ENCODE measurements at places on chromosomes 13 and 19.

DNA sequence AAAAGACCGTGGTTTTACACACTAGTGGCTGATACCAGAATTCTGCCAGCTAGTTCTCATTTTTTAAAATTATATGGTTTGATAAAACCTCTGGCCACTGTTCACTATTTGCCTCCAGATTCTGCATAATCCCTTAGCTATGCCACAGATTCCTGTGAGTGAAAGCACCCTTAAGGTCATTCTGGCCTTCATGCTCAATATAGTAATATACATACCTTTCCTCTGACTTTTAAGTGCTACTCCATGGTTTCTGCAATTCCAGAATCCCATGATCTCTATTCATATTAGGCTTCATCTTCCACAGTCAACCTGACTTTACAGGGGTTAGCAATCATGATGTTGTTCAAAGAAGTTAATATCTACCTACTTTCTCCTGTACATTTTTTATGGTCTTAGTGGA, 274.1 kb upstream of the EDNRB start:
- no peak for DNase-seq

GRCh38 chr13:98039964-98040363, 86.5 kb downstream of the IPO5 start:
- no peak for DNase-seq

- DNase-seq = no peak
These were observed 6.4 kb upstream of the PDE4C start for GRCh38 chr19:18232540-18233223.

DNA sequence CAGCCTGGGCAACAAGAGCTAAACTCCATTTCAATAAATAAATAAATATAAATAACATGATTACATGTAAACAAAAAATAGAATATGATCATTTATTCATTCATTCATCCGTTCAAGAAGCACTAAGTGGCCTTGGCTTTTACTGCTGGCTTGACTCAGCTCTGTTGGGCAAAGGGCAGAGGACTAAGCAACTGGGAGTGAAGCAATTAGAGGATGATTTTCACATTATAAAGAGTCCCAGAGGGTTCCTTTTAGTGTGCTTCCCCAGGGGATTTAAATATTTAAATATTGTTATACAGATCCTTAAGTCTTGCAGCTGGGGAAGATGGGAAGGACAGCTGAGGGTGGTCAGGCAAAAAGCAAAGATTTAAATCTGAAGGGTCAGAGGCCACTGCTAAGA, 34.9 kb upstream of the FLT1 start:
- DNase-seq = no peak

DNA sequence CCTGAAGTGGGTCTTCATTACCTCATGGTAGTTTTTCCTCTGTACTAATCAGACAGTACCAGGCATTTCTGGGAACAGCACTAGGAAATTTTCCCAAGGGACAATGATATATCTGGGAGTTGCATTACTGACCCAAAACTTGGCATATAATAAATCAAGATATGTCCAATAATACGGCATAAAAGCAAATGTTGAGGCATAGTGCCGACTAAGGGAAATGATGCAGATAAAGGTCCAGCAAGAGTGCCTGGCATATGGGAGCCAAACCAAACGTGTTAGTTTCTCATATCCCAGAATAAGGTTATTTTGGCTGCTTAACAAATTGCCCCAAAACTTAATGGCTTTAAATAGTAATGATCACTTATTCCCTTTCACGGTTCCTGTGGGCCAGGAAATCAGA, 12.1 kb upstream of the TDRD3 start:
- no peak for DNase-seq

DNA sequence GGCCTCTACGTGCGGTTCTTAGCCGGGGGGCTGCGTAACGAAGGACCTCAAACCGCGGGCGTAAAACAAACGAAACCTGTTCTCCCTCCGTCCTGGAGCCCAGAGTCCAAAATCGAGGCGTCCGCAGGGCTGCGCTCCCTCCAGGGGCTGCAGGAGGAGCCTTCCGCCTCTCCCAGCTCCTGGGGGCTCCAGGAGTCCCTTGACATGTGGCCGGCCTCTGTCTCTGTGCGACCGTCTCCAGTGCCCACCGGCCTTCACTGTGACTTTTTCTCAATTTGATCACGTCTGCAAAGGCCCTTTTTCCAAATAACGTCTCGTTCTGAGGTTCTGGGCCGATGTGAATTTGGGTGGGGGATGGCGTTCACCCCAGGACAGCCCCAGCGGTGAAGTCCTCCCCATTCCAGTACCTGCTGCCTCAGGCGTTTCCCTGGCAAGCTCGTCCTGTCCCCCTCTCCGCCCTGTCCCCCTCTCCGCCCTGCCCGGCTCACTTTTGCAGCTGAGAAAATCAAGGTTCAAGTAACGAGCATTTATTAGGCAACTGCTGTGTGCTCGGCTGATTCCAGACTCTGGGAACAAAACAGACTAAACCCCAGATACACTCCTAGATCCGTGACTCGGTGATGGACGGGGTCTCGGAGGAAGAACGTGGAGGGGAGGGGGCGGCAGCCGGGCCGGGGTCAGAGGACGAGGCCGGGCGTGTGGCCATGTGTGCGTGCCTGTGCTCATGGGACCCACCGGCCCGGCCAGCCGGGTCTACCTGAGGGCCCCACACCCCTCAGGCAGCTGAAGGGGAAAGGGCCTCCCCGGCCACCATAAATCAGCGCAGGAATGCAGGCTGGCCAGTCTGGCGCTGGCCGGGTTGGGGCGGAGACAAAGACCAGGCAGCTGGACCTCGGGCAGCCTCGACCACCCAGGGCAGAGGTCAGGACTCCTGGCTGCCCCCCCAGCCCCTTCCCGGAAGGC, 28.1 kb upstream of the WDR18 start:
- DNase-seq = no peak

- DNase-seq = no peak
These were observed 43.2 kb downstream of the CCNA1 start for GRCh38 chr13:36475468-36475867.

DNA sequence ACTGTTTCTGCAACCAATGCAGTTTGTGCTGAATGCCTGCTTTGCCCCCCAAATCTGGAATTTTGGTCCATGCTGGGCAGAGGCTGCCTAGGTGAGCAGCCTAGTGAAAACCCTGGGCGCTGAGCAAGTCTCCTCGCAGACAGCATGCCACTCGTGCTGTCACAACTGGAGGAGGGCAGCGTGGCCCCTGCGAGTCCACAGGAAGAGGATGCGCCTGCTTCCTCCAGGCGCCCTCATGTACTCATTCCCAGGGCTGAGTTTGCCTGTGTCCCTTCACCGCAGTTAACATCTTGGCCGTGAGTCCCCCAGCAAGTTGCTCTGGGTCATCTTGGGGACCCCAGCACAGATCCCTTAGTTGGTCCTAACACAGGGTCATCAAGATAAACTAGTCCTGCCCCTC, 26.2 kb upstream of the TMEM160 start:
- DNase-seq = no peak

GRCh38 chr13:58018865-58019264, 387.3 kb downstream of the PCDH17 start:
- DNase-seq = no peak

DNA sequence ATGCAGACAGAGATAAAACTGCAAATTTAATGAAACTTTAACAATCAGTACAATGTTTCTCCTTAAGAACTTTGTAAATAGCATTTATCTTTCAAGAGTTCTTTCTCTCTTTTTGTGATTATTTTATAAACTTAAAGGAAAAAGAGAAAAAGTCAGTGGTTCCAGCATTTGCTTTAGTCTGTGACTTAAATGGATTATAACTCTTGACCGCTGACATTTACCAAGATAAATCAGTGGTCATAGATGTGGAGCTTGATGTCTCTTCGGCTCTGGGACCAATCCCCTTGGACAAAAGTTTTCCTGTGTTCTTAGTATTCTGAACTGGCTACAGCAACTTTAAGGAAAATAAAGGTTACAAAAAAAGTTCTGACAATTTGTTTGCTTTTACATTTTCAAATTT, 162.6 kb downstream of the TM9SF2 start:
- no peak for DNase-seq

DNA sequence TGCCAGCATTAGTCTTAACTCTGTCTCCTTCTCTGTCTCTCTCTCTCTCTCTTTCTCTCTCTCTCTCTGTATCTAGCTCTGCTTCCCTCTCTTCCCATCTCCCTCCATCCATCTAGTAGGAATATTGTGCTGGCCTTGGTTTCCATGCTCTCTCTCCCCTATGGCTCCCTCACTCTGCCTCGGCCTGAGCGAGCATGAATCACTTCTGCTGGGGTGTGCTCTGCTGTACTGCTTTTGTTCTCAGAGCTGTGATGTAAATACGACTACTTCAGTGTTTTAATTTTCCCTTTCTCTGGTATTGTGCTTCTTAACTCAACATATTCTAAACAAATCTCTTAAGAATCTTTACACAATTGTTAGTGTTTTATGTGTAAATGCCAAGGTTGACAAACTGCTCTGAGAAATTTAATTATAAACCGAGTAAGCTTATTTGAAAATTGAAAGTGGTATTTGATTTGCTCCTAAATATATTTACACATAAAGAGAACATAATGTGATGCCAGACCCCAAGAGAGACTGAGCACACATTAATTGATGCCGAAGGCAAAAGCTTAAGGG, 211.5 kb upstream of the KL start:
- no peak for DNase-seq

- DNase-seq = no peak
These were observed 17.2 kb upstream of the GJB2 start for GRCh38 chr13:20209948-20210347.
